ENCODE measurements at places on chromosomes 7 and 10. TPM values are rescaled to one million over a fixed set of nuclear protein-coding genes. Genes with fewer than 3 reads are reported as not detected.

Gene AZGP1
- 4.5 TPM for total RNA-seq

Gene FAM20C
- 27.9 TPM for total RNA-seq

DNA sequence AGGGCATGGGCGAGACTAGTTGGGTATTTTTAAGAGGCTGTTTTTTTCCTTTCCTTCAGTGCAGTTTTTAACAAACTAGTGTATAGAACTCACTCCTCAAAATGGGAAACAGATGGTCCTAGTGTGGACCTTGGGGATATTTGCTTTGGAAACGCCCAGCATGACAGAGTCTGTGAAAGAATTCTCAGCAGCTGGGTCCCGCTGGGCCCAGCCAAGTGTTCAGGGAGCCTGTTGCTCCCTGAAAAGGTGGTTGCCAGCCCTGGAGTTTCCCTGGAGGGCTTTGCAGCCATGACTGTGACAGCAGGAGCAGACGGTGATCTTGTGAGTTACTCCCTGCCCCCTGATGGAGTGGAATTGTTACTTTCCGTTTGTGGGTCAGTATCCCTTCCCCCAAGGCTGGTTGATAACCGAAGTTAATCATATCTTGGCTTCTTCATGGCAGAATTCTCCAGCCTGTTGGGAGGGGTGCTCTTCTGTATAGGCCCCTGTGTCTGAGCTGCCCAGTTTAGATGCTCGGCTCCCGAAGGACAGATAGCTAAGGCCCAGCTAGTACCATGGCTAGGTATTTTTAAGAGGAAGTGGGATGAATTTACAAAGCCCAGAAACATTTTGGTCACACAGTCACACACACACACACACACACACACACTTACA is 278.6 kb upstream of the HABP2 start:
- no peak for DNase-seq

DNA sequence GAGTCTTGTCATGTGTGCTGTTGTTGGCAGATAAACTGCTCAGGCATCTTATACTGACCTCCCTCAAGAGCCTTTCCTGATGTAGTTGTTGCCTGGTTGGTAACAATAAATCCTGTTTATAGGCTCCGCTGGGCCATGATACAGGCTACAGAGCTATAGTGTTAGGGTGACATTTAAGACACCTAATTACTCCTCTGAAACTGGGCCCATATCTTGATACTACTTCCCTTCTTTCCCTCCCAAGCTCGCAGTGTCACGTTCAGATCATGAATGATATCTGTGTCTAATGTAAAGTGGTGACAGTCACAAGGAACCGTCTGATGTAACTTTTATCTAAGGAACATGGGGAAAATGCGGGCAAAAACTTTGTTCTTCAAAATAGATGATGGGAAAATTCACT is 35.4 kb downstream of the CROT start:
- no peak for DNase-seq

- DNase-seq, result no peak
Measured at GRCh38 chr7:54080971-54081370, 461.2 kb upstream of the VSTM2A start.
